ENCODE measurements at places on chromosomes 3 and 15.

GRCh38 chr15:70604666-70605315, 158.6 kb downstream of the UACA start:
- no peak for DNase-seq

- DNase-seq: no peak
Measured at GRCh38 chr3:134302674-134303073, 52.0 kb upstream of the RYK start.

- no peak for DNase-seq
Measured at GRCh38 chr15:65026756-65027155, 2.7 kb downstream of the MTFMT start.

DNA sequence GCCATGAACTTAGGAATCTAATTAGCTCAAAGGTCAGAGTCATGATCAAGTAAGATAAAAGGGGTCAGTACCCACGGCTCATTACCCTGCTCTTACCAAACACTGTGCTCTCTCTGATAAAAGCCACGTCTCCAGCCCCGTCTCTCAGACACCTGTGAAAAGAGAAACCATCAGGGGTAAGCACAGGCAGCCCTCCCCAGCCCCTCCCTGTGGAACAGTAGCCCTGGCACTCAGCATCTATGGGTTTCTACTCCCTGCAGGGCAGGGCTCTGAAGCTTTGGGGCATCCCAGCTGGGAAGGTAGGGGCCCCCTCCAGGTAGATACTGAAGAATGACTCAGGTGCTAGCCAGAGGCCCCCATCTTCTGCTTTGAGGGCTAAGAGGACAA, 10.5 kb downstream of the LTF start:
- DNase-seq: no peak

GRCh38 chr15:52609593-52609992, 40.8 kb upstream of the ARPP19 start:
- DNase-seq: no peak

DNA sequence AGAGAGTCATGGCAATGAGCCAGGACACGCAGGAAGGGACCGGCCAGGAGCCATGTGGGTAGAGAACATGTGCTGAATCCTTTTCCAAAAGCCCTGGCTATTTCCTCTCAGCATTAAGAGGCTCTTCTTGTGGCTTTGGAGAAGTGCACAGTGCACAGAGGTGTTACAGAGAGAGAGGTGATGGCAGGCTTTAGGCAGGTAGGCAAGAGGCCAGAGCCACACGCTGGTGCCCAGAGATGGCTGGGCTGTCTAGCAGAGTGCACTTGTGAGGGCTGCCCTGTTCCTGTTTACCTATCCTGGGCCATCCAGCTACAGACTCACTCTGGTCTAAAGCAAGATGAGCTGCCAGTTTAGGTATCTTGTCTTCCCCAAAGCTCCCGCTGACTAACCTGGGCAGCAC, 402.6 kb downstream of the OCA2 start:
- DNase-seq: no peak

GRCh38 chr15:60126661-60127060, 122.5 kb downstream of the FOXB1 start:
- no peak for DNase-seq

- no peak for DNase-seq
Measured at GRCh38 chr15:100948430-100948762, 29.2 kb downstream of the LRRK1 start.

DNA sequence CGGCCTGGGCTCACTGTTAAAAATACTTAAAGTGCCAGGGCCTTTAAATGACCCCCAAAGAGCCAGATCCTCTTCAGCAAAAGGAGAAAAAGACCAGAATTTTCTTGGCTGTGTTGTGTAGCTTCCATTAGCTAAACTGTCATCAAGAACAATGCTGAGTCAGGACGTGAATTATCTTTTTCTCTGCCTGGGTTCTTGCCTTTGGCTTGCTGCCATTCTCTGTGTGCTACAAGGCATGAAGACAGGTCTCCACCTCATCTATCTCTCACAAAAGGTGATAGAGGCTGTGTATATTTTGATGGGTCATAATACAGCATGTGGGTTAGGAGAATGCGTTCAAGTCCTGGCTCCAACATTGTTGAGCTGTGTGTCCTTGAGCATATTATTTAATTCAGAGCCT, 52.4 kb upstream of the SELENOK start:
- no peak for DNase-seq

- no peak for DNase-seq
Measured at GRCh38 chr3:195028877-195029606, 241.9 kb downstream of the XXYLT1 start.

GRCh38 chr3:173538410-173538809, 140.9 kb downstream of the NLGN1 start:
- DNase-seq: no peak

DNA sequence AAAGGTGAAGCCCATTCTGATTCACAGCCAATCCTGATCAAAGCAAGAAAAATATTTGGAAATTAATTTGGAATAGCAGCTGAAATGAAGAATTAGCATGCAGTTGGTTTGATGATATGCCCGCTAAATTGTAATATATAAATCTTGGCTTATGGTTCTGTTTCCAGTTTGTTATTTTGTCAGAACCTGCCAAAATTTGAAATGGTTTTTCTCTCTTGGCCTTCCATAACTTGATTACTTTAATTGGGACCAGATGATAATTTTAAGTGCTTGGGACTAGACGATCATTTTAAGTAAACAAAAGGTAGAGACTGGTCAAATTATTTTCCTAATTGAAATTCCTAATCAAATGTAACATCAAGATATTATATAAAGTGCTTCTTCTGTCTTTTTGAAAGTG, 842.4 kb downstream of the TBL1XR1 start:
- no peak for DNase-seq

DNA sequence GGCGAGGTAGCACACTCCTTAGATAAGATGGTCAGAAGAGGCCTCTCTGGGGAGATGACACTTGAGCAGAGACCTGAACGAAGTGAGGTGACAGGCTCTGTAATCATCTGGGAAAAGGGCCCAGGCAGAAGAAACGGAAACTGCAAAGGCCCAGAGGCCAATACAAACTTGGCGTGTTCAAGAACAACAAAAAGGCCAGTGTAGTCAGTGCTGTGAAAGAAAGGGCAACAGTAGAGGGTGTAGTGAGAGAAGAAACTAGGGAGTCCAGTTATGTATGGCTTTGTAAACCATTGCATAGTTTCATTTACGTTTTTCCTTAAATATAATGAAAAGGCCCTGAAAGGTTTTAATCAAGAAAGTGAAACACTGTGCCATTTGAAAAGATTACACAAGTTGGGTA, 31.8 kb downstream of the PLD1 start:
- no peak for DNase-seq

GRCh38 chr3:168974617-168975403, 688.7 kb downstream of the MECOM start:
- no peak for DNase-seq

DNA sequence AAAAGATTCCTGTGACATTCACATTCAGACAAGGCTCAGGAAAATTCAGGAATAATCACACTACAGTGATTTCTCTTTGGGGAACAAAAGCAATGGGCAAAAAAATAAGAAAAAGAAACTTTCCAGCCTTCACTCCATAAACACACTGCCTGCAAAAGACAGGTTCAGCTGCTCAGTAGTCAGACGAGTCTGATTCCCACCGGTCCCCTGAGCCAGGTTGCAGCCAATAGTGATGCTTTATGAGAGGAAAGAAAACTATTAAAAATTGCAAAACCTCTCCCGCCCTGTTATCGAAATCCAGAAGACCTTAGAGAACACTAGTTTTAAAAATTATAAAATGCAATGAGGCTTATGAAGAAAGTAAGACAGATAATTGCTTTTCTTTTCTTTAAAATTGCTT, 8.5 kb downstream of the PLCH1 start:
- DNase-seq: no peak
